ENCODE measurements at places on chromosomes 5 and 9. TPM values are rescaled to one million over a fixed set of nuclear protein-coding genes. Genes with fewer than 3 reads are reported as not detected.

F12 gene
- 1.3 TPM for total RNA-seq

SLC6A7 gene
- not detected for total RNA-seq

ANXA2R gene
- 13.0 TPM for total RNA-seq

SPATA31C1 gene
- not detected for total RNA-seq
